ENCODE measurements at places on chromosomes 1 and 21.
A peak's percentile ranks its signal among the peaks of the same experiment; 100 is the strongest.

GRCh38 chr1:40421431-40422384, 28.6 kb upstream of the ZFP69B start:
- DNase-seq, result no peak

GRCh38 chr1:226862890-226863289, 7.5 kb upstream of the PSEN2 start:
- no peak for DNase-seq

GRCh38 chr21:42763581-42764442, 110.4 kb downstream of the PDE9A start:
- DNase-seq, result no peak

DNA sequence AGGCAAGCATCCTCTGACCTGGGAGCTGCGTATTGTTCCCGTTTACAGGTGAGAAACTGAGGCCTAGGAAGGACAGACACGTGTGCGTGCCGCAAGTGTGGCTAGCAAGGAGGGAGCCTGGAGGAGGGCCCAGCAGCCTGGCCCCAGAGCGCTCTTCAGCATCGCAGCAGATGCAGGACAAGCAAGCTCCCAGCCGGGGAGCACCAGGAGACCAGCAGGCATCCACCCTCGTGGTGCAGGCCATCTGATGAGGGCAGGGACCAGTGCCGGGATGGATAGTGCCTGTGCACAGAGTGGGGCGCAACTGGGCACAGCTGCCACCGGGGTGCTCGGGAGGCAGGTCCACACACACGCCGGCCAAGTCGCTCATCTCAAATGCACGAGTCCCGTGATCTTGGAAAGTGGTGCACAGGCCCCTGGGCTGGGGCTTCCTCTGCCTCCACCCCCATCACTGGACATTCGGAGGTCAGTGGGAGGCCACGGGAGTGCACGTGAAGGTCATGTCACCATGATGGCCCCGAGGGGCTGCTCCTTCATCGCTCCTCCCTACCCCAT, 55.1 kb downstream of the COL18A1 start:
- no peak for DNase-seq

DNA sequence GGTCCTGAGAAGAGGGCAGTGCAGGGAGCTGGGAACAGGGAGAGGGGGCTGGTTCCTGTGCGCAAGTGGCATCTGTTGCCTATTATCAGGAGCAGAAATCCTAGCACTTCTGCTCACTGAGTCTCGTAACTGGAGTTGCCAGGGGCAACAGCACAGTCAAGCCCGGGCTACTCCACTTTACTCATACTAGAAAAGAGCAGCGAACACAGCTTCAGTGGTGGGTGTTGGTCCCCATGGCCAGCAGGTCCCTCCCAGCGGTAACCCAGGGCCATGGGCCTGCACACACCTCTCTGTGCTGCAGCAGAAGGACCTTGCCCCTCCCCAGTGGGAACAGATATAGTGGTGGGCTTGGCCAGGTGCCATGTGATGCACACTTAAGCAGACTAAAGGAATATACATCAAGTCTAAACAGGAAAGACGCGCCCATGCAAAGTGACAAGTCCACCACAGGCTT, 8.5 kb downstream of the PYCR2 start:
- DNase-seq, result no peak

DNA sequence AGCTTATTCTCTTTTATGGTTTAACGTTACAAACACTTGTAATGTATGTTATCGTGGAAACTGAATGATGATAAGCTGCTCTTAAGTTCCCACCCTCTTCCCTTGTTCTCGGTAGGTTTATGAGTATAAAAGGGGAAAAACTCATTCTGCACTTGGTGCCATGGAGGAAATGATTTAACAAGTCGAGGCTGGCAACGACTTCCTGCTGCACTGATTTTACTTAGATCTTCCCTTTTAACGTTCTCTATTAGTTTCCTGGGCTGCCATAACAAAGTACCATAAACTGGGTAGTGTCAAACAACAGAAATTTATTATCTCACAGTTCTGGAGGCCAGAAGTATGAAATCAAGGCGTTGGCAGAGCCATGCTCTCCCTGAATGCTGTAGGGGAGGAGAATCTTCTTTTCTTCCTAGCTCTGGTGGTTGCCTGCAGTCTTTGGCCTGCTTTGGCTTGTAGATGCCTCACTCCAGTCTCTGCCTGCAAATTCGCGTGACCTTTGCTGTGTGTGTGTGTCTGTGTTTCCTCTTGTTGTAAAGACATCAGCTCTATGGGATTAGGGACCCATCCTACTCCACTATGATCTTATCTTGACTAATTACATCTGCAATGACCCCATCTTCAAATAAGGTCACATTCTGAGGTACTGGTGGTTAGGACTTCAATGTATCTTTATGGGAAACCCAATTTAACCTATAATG, 26.3 kb downstream of the HUNK start:
- no peak for DNase-seq

DNA sequence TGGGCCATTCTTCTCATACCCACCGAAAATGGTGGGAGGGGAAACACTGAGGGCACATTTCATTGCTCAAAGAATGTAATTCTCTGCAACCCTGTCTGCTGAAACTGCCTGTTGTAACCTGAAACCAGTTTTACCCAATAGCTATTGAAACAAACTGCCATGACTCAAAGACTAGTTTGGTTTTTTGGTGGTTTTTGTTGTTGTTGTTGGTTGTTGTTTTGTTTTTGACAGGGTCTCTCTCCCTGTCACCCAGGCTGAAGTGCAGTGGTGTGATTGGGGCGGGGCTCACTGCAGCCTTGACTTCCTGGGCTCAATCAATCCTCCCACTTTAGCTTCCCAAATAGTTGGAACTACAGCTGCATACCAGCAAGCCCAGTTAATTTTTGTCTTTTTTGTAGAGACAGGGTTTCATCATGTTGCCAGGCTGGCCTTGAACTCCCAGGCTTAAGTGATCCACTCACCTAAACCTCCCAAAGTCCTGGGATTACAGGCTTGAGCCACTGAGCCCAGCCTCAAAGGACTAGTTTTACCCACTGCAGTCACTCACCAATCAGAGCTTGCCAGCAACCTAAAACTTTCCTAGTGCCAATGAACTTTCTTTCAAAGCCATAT, 2.1 kb upstream of the IPP start:
- DNase-seq, result no peak

DNA sequence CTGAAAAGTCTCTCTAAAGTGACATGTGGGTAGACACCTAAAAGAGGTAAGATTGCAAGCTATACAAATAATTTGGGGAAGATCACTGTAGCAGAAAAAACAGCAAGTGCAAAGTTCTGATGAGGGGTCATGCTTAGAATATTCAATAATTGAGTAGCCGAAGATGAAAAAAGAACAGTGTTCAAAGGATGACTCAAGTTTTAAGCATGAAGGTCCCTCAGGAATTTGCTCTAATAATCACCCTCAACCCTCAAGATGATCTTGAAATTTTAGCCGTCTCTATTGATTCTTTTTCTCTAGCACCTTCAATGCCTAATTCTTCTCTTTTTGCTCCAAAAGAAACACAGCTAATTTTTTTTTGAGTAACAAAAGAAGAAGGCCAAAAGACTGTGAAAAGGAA, 190.6 kb upstream of the ZNHIT6 start:
- DNase-seq, result no peak

- no peak for DNase-seq
These were observed 268.9 kb downstream of the MRPL39 start for GRCh38 chr21:25338415-25338814.

DNA sequence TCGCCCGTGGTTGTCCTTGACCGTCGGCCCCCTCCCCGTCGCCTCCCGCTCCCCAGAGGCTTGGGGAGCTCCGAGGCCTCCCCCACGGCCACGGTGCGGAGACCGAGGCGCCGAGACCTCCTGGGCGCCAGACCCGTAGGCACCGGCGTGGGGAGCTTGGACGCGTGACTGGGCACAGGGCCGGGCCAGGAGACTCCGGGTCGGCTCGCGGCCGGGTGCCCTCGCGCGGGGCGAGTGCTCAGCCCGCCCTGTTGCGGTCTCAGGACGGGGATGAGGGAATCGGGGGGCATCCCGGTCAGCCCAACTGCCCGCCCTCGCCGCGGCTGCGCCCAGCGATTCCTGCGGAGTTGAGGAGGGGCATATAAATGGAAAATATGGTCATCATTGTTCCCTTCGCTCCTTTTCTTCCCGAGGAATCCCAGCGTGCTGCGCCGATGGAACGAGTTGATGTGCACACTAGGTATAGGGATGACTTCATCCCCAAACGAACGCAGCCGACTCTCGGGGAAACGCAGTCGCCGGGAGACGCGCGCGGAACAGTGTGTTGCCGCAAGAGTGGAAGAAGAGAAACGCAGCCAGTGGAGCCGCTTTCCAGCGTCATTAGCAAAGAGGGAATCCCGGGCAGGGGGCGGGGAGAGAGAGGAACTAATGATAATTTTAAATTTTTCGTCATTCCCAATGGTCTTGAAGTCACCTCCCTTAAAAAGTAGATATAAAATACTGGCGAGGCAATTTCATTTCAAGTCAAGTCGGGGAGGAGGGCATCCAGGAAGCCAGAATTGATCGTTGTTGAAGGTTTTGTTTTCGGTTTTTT, 747 bp upstream of the ENAH start:
- peak; percentile 44 for DNase-seq

DNA sequence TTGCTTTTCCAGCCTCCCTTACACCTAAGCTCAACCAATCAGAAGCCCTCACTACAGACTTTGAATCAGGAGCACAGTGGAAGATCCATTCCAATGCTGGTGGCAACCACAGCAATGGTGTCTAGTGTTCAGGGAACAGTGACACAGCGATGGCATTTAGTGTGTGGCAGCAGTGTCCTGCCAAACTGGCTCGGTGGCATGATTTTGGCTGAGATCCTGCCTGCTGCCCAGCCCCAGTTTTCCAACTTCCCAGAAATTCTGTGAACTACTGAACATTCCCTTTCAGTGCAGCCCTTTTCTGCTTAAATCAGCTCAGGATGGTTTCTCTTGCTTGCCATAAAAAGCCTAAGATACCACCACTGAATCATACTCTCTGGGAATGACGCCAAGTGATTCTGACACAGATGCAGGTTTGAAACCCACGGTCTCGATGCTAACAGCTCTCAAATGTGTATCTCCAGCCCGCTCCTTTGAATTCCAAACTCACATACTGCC, 8.8 kb downstream of the ASAP3 start:
- no peak for DNase-seq

DNA sequence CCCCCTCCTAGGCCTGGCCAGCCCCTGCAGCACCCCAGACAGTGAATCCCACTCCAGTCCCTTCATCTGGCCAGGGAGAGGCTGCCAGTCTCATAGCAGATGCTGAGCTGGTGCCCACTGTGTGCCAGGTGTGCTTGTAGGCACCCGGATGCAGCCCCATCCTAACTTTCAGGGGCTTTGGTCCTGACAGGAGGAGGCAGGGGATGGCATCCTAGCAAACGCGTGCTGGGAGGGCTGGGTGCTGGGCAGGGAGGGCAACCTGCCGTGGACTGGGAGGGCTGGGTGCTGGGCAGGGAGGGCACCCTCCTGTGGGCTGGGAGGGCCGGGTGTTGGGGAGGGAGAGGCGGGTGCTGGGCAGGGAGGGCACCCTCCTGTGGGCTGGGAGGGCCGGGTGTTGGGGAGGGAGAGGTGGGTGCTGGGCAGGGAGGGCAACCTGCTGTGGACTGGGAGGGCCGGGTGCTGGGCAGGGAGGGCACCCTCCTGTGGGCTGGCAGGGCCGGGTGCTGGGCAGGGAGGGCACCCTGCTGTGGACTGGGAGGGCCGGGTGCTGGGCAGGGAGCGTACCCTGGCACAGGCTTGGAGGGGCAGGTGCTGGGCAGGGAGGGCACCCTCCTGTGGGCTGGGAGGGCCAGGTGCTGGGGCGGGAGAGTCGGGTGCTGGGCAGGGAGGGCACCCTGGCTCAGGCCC, 35.3 kb downstream of the SLC19A1 start:
- DNase-seq, result no peak

GRCh38 chr1:151939779-151940178, 30.5 kb upstream of the THEM4 start:
- DNase-seq, result no peak

DNA sequence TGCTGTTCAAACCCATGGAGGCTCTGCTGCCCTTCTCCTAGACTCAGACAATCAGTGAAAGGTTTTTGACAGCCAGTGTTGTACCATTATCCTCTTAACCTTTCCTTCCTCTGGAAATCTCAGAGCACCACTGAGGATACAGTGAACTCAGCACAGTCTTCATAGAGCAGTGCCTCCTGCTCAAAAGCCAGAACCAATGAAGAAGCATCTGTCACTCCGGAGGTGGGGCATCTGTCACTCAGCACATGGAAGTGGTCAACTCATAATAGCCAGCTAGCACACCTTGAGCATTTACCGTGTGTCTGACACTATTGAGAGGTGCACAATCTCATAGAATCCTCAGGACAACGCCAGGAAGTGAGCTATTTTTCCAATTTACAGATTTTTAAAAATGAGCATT, 62.4 kb downstream of the NMNAT2 start:
- no peak for DNase-seq

GRCh38 chr1:185045814-185046492, 595 bp downstream of the RNF2 start:
- peak; percentile 49 for DNase-seq

GRCh38 chr1:20732588-20733359, at the start of gene SH2D5:
SH2D5 (minus strand) TSS chr1:20732703; CDS start chr1:20728044, 4,659 bp downstream.
- DNase-seq, result peak; percentile 76

DNA sequence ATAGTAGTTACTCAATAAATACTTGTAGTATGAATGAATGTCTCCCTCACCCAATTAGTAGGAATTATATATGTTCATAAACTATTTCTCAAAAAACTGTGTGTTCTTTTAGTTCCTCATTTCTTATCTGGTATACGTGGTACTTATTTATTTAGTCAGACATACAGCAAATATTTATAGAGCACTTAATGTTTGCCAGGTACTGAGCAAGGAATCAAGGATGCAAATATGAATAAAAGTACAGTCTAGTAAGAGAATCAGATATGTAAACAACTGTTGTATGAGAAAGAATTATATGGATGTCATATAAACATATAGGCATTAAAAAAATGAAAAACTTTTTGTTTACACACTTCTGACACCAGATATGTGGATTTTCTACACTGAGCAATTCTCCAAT, 58.5 kb downstream of the ATF6 start:
- no peak for DNase-seq

DNA sequence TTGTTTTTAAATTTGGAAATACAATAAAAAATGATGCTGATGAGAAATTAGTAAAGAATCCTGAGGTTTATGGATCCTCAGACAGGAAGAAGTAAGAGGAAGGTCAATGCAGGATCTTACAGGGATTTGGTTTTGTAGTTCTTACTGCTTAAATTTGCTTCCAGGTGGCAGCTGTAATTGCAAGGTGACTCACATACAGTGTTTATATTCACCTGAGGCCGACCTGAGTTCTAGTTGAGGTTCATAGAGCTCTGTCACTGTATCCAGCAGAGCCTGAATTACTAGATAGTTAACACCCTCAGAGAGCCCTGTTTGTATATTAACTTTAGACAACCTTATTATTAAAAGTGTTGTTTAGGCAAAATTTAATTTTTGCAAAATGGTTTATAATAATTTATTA, 1.4 kb upstream of the WDR26 start:
- DNase-seq, result no peak

- no peak for DNase-seq
These were observed 1.2 kb downstream of the RGL1 start for GRCh38 chr1:183806125-183806524.

DNA sequence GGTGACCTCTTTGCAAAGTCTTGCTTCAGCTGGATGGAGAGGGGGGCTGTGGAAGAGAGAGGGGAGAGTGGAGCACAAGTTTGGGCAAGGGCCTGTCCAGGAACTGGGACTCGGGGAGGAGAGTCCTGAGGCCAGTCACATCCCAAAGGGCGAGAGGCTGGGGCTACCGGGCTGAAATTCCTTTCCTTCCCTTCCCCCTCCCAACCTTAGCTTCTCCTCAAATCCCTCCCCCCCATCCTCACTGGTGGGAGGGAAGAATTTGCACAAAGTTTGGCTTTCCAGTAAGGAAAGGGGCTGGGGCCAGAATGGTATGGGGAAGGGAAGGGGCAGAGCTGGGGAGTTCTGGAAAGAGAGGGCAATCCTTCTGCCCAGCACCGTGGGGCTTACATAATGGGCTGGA, 854 bp downstream of the CNTN2 start:
- no peak for DNase-seq
